SK-N-MC (cell line): ENCODE measurements at places on chromosomes 1 and 21.

DNA sequence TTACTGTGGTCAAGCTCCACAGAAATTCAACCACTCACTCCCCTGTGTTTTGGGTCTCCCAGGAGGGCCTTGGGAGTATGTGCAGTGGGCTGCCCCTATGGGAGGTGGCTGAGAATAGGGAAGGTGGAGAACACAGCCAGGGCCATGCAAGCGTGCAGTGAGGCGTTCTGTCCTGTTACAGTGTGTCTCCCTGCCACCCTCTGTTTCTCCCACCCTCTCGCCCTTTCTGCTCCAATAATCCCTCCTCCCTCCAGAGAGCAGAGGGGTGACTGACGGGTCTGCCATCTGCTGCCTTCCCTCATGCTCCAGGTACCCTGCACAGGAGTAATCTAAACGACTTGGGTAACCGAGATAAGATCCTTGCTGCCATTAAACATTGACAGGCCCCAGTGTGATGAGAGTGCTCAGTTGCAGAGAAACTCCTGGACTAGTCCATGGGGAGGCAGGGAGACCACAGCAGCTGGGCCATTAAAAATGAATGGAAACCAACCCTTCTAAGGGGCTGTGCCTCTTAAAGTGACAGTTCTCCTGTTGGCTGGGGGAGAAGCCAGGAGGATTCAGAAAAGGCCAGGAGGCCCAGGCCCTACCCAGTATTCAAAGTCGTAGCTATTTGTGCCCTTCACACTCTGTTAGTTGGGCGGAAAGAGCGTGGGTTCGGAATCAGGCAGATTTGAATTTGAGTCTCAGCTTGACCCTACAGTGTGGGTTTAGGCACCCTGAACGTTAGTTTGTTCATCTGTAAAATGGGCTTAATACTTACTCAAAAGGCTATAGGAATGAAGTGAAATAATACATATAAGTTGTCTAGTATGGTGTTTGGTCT lies 22.4 kb upstream of the BTG2 start:
- DNase-seq, result no peak

- DNase-seq, result no peak
Measured at GRCh38 chr1:217687511-217687910, 56.4 kb downstream of the SPATA17 start.

DNA sequence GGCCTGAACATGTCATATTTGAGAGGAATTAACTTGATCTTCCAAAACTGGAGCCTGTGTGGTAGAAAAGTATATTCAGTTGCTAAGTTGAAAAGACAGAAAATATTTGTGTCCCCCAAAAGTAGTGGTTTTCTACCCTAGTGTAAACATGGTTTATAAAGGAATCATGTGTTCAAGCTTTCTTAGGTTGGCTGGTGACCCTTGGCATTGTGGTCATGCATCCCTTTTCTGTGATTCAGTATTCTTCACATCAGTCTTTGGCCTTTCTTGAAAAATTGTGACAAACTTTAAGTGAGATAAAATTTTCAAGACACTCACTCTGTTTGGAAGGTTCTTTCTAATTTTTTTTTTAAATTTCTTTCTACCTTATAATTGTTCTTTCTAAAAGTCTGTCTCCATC lies 193.2 kb downstream of the DHRS3 start:
- DNase-seq, result no peak

- DNase-seq, result no peak
Measured at GRCh38 chr1:39129514-39129913, 75.0 kb upstream of the MACF1 start.

- DNase-seq, result no peak
Measured at GRCh38 chr1:83839566-83840173, 159.3 kb downstream of the TTLL7 start.

DNA sequence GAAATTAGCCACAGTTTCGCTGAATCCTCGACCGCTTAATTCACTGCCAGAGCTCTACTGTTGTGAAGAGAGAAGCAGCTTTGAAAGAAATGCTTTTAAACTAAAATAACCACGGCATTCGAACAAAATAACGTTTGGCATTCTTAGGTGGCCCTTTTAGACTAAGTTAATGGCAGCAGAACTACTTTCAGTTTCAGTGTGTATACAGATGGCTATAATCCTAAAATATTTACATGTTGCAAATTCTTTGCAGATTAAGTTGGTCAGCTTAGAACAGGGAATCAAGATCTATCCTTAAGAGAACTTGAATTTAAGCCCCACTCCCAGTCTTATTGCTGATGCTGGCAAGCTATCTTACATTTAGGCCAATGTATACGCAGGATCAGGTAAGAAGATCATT lies 62.7 kb downstream of the ADSS2 start:
- DNase-seq, result no peak

GRCh38 chr1:33272930-33273329 lies 16.6 kb downstream of the ZNF362 start:
- DNase-seq, result no peak

GRCh38 chr1:234550341-234551031 lies 59.5 kb downstream of the IRF2BP2 start:
- DNase-seq, result no peak

GRCh38 chr1:51301152-51301843 lies 29.1 kb downstream of the TTC39A start:
- DNase-seq, result no peak

DNA sequence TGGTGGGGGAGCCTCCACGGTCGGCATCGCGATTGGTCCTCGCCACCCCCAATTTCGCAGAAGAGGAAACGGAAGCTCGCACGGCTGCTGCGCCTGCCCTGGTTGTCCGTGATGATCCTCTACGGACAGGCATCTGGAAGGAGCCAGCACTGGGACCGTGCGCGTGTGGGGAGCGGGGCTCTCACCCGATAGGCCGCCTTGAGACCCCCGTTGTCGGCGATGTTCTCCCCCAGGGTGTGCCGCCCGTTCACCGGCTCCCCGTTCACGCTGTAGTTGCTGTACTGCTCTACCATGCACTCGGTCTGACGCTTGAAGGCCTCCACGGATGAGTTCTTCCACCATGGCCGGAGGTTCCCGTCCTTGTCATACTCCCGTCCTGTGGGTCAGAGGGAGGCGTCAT lies 48.4 kb upstream of the EIF4G3 start:
- DNase-seq, result no peak

- DNase-seq, result no peak
Measured at GRCh38 chr1:51636191-51636590, 19.3 kb downstream of the OSBPL9 start.

GRCh38 chr1:219917281-219917680 lies 11.1 kb downstream of the SLC30A10 start:
- DNase-seq, result no peak

DNA sequence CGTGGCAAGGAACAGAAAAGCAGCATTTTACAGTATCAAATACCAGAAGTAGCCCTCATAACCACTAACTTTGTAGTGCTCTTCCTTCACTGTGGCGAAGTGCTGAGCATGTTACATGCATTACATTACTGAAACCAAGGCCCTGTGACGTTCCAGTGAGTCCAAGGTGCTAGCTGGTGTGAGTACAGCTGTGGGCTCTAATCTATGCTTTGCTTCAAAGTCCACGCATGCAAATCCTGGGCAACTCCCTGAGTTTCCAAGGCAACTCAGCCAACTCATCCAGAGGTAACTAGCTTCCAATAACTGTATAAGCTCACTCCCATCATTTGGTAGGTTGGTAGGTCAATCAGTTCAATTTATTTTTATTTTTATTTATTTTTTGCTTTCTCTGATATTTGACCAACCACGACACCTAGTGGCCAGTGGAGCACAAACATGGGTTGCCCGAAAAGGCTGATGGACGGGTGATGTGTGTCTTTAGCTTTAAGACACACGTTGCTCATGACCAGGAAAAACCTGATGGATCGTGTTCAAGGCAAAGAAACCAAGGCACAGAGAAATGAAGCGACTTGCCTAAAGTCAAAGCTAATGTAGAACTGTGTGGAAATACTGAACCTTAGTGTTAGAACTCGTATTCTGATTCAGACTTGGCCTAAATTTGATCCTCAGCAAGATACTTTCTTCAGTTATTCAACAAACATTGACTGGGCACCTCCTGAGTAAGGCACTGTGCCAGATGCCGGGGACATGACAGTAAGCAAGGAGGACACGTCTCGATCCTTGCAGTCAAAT lies 73.0 kb downstream of the GNG12 start:
- no peak for DNase-seq

GRCh38 chr1:15950763-15951295 lies 25.1 kb downstream of the ZBTB17 start:
- no peak for DNase-seq

DNA sequence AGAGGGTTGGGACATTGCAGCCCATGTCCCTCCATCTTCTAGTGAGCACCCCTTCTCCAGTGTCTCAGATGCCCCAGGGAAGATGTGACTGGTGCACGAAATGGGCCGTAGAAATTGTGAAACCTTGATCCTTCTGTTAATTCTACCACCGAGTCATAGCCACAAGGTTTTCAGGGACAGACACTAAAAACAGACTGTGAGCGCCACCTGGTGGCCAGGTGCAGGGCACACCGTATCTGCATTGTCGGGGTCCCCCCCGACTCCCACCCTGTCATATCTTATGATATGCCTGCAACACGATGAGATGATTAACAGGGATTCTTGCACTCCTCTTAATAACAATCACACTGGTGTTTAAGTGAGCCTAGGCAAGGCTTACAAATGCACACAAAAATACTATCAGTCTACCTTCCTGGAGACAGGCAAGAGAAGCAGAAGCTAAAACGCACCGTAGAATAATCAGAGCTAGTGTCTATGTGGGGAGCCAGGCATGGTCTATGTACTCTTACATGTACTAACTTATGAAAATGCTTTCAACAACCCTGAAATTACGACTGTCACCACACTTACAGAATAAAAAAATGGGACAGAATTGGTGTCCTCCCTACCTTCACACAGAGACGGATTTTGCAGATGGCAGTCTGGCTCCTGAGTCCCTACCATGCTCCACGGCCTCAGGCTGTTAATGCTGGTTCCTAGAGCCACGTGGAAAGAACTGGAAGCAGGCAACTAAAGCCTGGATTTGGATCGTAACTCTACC lies 57.9 kb downstream of the FHAD1 start:
- no peak for DNase-seq

GRCh38 chr1:6028042-6028850 lies 17.4 kb upstream of the KCNAB2 start:
- no peak for DNase-seq

DNA sequence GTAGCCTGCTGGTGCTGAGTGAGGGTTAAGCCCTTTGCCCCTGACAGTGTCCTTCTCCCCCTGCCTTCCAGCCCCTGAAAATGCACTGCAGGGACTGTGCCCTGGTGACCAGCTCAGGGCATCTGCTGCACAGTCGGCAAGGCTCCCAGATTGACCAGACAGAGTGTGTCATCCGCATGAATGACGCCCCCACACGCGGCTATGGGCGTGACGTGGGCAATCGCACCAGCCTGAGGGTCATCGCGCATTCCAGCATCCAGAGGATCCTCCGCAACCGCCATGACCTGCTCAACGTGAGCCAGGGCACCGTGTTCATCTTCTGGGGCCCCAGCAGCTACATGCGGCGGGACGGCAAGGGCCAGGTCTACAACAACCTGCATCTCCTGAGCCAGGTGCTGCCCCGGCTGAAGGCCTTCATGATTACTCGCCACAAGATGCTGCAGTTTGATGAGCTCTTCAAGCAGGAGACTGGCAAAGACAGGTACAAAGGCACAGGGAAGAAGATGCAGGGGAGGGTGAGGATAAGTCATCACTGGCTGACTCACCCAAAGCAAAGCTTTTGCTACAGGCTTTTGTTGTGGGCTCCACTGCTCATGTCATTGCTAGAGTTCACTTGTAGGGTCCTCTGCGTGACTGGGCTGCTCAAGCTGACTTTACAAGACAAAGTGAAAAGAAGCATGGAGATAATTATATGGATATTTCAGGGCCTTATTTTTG lies 174.9 kb downstream of the PIGK start:
- DNase-seq, result no peak

DNA sequence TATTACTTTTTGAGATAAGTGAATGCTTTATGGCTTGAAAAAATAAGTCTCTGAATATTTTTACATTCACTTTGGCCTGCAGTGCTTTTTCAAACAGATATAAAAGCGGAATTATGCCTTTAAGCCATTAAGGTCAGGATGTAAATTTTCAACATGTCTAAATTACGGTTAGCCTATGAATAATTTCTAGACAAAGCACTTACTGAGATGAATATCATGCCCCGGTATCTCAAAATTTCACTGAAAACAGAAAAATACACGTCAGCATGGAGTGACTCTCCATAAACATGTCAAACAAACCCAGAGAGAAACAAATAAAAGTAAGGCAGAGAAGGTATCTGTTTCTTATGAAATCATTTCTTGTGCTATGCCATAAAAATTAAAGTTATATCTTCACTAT lies 853.9 kb downstream of the KCNT2 start:
- no peak for DNase-seq

DNA sequence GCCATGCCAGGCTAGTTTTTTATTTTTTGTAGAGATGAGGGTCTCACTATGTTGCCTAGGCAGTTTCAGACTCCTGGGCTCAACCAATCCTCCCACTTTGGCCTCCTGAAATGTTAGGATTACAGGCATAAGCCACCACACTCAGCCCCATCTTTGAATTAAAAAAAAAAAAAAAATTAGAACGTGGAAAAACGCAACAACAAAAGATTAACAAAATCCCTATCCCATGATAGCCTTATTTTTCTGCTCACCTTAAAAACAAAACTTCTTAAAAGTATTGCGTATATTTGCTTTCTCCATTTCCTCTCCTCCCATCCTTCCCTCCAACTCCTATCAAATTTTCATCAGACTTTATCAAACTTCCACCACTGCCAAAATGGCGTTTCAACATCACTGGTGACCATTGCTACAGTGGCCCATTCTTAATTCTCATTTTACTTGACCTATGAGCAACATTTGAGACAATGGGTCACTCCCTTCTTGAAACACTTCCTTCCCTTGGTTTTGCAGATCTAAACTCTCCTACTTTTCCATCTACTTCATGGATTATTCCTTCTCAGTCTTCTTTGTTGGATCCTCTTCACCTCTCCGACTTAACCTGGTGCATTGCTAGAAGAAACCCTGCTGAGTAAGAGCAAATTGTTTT lies 579 bp upstream of the ZNF684 start:
- no peak for DNase-seq

DNA sequence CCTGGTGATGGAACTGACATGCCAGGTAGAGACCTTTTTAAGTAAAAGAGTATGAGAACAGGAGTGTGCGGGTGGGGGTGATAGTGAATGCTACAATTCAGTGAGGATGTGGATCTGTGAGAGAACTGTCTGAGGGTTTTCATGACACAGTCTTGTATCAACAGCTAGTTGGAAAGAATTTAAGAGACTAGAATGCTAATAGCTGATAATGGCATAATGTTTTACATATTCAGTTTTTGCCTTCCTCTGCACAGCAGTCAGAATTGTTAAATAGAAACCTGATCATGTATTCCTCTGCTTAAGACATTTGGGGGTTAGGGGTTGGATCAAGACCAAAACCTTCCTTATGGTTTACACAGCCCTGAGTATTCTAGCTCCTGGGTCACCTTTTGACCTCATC lies 152.8 kb upstream of the ZRANB2 start:
- no peak for DNase-seq
